ENCODE measurements at places on chromosomes 2 and 18.

- DNase-seq = no peak
These were observed 27.9 kb downstream of the KIAA1328 start for GRCh38 chr18:36856815-36857214.

DNA sequence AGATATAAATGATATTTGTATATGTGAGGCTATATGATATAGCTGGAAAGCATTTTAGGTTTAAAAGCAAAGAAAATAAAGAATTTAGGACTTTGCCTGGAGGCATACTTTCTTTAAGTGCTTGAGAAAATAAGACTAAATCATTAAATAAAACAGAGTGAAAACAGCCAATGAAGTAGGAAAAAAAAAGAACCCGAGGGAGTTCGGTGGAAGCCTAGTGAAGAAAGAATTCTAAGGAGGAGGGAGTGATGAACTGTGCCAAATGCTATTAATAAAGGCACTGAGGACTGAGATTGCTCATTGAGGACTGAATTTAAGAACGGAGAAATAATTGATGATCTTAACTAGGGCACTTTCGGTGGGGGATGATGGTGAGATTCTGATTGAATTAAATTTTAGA lies 573.5 kb downstream of the DSC3 start:
- no peak for DNase-seq

DNA sequence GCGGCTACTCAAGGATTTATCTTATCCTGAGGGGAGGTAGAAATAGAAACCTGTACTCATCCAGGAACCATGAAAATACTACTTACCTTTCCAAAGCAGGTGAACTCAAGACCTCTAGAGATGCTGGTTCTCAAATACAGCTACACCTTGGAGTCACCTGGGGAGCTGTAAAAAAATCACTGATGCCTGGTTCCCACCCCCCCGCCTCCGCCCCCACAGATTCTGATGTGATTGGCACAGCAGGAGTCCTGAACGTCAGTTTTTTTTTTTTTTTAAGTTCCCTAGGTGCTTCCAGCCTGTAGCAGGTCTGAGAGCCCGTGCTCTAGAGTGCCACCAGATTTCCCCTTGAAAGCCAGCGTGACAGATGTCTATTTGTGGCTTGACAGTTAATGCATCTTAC lies 113.6 kb downstream of the MRO start:
- DNase-seq = no peak

DNA sequence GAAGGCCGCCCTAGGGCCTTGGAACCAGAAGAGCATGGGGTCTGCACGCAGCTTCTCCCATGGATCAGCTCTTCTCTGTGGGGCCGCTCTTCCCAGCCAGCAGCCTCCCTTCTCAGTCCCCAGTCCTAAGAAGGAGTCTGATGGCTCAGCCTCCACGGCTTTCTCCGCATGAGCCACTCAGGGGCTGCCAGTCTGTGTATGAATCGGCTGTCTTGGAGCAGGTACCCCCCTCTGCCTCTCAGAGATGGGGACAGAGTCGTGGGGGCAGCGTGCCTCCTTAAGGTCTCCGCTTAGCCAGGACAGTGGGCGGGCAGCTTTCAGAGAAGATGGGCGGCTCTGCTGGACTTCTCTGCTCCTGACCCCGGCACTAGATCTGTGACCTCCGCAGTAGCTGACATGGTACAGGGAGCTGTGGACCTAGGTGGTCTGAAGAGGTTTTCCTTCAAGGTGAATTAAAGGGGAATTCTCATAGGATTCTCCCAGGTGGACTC lies 21.6 kb downstream of the INPP5D start:
- no peak for DNase-seq

GRCh38 chr2:46643951-46644350 lies 164.6 kb downstream of the TMEM247 start:
- DNase-seq = no peak

- no peak for DNase-seq
These were observed 9.5 kb upstream of the SCN1A start for GRCh38 chr2:166137331-166137730.

DNA sequence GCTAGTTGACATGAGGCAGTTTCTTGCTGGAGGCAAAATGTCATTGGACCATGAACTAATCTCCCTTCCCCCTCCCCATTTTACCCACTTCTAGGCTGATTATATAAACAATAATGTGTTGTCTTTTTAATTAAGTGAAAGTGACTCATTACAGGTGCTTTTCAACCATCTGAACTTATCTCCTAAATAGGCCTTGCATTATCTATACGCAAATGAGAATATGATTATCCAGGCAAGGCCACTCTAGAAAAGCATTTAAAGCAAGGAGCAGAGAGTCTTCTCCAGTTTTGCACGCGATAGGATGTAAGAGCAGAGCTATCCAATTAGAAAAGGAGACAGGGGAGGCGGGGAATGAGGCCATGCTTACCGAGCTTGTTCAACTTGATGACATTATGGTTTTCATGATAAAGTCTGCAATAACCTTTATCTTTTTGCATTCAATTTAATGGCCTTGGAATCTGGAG lies 286.1 kb upstream of the SIX3 start:
- no peak for DNase-seq

GRCh38 chr2:7977981-7978380 lies 703.9 kb upstream of the ID2 start:
- no peak for DNase-seq
